NCI-H2107 (cell line): ENCODE measurements at places on chromosomes 16 and 17.

DNA sequence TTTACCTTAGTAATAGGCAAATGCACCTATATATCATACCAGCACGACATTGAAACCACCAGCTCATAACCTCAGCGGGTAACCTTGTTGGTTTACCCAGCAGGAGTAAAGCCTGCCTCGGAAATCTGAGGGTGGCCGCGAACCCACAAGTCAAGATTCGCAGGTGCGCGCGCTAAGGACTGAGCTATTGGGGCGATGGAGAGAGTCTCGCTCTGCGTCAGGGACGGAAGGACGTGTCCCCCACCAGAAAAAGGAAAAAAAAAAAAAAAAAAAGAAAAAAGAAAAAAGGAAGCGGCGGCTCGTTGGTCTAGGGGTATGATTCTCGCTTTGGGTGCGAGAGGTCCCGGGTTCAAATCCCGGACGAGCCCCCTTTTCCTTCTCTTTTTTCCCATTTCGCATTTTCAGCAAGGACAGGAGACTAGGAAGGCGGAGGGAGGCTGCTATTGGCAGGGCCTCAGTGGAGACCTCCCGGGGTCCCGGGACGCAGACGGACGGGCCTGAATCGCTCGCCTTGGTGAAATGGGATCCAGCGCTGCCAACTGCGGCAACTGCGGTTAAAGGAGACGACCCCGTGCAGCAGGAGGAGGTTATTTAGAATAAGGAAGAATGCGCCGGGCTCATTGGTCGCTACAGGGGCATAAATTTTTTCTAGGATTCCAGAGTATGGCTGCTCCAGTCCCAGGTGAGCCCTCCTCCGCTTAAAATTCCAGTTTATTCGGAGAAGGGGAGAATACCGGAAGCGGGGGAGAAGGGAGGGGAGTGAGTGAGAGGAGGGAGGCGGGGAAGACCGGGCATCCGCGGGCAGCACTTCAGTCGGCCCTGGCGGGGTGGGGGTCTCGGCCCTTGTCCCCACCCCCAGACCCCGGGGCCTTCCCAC lies at the start of gene OR1F1:
OR1F1 (plus strand) TSS at position 407 of the 877 bp plus-strand sequence.
- DNase-seq = no peak

DNA sequence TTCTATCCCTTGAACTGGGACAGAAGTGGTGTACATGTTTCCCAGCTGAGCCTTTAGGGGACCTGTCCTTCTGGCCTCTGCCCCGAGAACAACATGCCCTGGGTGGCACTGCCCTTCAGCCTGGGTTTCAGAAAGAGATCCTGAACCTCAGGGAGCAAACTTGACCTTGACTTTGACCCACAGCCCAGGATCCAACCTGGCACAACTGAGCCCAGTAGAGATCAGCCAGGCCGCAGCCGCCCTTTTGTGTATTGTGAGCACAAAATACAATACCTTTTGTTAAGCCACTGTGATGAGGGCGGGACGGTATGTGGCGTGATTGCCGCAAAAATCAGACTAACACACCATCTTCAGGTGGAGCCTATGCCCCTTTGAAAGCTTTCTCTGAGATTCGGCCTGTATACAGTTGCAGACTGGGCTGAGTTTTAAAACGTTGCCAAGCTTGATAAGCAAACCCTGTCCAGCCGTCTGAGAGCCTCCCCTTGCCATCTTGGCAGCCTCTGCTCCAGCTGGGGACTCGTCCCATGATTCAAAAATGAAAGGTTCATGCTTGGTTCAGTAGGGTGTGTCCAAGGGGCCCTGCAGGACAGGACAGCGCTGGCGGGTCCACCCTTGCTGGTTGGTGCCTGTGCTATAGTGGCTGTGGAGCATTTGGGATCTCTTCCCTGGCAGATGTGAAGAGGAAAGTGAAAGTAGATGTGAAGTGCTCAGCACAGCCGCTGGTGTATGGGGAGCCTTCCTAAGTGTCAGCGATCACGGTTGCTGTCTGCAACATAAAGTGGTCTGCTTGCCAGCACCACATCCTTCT lies 40.3 kb downstream of the FOXL1 start:
- DNase-seq = no peak

DNA sequence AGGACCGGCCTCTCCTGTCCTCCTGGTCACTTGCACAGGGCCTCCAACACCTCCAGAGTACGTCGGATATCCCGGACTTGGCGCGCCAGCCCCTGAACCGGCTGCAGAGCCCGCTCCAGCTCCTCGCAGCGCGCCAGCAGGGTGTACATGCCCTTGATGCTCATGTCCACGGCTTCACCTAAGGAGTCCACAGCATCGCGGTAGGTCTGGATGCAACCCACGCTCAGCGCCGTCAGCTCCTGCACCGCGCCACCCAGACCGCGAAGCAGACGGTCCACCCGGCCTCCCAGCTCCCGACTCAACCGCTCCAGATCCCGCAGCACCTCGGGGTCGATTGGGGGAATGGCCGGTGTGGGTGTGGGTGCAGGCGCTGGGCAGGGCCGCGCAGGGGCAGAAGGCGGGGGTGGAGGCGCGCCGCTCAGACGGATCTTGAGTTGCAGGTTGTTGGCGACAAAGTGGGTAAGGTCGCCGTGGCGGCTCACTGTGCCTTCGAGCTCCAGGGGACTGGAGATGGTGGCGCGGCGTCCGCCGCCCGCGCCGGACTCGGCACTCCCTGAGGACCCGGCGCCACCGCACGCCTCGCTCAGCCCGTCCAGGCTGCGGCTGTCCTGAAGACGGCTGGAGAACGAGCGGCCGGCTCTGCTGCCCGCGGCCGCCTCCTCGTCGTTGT lies 804 bp downstream of the BORCS6 start:
- no peak for DNase-seq

DNA sequence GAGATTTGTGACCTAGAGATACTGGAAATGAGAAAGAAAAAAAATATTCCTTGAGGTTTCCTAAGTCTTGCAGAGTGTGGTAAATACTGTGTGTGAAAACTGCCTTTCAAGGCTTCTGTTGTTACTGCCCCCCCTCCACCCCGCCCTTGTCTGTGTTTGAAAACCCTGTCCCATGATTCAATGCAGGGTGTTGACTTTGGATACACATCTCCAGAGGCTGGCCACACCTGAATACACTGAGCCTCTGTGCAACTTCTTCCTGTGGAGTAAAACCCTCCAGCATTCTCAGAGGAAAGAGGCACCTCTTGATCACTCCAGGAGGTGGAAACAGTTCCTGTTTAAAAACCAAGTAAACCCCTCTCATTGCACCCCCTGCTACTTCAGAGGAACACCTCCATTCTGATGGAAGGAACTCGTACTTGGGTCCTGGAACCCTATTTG lies 123.0 kb upstream of the CACNG5 start:
- no peak for DNase-seq

DNA sequence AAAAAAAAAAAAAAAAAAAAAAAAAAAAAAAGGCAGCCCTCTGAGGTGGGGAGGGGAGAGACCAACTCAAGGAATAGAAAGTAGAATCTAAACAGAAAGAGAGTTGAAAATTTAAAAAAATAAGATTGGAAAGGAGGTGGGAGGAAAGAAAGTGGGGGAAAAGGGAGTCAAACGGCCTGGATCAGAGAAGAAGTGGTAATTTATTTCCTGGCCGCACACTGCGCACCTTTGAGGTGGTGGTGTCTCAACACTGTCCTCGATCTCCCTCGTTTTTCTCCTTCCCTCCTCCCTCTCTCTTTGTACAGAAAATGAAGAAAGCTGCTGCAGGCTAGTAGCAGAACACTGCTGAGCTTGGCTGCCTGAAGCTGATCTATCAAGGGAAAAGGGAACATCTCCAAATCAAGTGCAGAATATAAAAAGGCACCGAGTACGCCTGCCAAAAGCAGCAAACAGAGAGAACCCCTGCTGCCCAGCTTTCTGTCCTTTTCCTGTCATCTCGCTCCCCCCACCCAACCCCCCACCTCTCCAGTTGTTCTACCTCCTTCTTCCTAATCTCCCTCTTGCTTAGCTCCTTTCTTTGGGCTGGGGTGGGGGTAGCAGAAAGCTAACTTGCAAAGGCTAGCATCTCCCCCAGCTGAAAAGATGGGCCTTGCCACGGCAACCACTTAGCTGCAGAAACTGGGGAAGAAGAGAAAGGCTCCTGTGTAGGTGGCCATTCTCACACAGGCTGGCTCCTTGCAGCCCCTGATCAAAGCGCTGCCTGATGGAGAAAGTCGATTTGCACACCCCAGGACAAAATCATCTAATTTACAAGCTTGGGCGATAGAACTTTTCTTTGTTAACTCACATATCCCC lies 22.5 kb downstream of the AXIN2 start:
- no peak for DNase-seq

DNA sequence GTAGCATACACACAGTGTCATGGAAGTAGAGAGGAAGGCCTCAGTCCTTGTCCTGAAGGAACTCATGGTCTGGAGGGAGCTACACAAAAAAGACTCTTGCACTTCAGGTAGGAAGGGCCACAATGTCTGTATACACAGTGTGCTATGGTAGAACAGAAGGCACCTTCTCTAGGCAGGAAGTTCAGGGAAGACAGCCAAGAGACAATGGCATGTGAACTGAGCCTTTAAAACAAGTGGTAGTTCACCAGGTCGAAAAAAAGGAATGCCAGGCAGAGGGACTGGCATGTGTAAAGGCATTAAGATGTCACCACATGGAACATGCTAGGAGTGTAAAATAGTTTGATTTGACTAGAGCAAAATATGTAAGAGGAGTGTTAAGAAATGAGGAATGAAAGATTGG lies 9.7 kb downstream of the GNAO1 start:
- no peak for DNase-seq

DNA sequence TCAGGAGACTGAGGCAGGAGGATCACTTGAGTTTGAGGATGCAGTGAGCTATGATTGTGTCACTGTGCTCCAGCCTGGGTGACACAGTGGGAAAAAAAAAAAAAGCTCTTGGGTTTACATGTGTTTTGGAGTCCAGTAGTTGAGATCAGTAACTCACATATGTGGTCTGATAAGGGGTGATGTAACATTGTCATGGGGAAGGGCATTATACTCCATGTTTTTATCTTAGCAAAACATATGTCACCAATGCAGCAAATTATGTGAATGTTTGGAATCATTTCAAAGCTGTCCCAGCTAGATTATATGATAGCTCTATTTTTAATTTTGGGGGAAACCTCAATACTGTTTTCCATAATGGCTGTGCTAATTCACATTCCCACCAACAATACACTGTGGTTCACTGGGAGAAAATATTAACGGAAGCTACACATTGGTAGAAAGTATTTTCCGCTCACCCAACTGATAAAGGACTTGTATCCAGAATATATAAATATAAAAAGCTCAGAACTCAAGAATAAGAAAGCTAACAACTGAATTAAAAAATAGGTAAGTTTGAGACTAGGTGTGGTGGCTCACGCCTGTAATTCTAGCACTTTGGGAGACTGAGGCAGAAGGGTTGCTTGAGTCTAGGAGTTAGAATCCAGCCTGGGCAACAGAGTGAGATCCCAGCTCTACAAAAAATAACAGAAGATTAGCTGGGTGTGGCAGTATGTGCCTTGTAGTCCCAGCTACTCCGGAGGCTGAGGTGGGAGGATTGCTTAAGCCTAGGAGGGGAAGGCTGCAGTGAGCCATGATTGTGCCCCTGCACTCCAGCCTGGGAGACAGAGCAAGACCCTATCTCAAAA lies 224.1 kb upstream of the TBX2 start:
- DNase-seq = no peak

DNA sequence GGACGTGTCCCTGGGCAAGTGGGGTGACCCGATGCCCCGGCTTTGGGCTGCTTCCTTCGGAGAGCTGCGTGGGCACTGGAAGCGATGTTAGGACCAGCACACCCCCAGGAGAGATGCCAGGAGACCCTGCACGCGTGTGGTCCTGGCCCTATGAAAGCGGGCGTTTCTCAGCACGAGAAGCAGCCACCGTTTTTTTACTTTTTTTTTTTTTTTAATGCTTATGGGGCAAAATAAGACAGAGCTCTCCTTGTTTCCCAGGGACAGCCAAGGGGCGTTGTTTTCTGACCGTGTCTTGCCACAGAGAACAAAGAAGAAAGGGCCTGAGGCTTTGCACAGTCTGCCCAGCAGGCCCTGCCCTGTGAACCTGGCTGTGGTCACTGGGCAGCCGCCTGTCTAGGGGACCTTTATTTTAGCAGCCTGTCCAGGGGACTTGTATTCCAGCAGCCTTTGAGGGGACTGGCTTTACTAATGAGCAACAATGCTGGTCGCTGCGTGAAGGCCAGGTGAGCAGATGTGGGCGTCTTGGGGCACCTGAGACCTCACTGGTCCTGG lies 996 bp downstream of the SLC25A10 start:
- no peak for DNase-seq

DNA sequence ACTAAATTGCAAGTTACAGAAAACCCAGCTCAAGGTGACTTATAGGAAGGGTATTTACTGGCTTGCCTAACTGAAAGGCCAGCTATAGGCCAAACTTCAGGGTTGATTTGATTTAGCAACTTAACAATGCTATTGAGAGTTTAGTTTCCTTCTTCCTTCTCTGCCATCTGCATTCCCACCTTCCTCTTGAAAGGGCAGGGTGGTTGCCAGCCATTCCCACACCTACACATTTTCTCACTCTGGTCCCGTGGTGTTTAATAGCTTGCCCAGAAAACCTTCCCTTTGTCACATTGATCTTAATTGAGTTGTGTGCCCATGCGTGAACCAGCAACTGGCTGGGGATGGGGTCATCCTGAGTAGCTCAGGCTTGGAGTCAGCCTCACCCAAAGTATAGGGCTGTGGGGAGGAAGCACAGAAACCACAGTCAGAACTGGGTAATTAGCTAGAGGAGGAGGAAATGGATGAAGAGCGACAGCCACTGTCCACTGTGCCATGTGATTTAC lies 194.7 kb downstream of the SPECC1 start:
- DNase-seq = no peak

- DNase-seq = no peak
These were observed 7.9 kb downstream of the KCTD5 start for GRCh38 chr16:2689968-2690801.

DNA sequence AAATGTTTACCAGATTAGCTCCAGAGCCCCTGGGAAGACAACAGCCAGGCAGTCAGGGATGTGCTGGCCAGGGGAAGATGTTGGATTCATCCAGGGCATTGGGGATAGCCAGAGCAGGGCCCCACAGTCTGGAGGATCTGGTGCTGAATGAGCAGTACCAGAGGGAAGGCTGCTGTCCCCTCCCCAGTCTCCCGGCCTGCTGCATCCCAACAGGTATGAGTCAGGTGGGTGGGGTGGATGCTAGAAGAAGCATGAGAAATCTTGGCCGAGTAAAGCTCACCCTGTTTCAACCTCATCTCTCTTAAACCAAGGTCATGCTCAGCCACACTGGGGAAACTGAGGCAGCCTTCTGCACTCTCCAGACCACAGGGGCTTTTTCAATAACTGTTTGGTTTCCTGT lies 71.9 kb upstream of the SEC14L1 start:
- no peak for DNase-seq

DNA sequence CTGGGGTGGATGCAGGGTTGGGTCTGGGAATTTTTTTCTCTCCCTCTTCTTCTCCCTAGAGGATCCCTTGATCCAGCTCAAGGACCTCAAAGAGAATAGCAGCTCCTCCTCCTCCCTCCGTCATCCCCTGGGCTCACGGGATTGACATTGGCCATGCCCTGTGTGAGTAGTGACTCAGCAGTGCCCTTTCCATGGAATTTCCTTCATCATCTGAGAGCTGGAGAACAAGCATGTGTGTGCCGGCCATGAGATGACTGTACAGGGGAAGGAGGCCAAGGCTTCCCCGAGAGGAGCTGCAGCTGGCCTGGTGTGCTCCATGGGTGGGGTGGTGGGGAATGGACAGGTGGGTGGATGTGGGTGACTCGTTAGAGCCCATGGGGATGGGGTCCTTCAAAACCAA lies 8.9 kb upstream of the WSCD1 start:
- DNase-seq = no peak

- DNase-seq = no peak
These were observed 411.3 kb upstream of the PSMD7 start for GRCh38 chr16:73885319-73885718.

- no peak for DNase-seq
These were observed 6.1 kb downstream of the DRG2 start for GRCh38 chr17:18093616-18094408.
